Urothelium cell line (cell line): ENCODE measurements at places on chromosomes 4 and X.

DNA sequence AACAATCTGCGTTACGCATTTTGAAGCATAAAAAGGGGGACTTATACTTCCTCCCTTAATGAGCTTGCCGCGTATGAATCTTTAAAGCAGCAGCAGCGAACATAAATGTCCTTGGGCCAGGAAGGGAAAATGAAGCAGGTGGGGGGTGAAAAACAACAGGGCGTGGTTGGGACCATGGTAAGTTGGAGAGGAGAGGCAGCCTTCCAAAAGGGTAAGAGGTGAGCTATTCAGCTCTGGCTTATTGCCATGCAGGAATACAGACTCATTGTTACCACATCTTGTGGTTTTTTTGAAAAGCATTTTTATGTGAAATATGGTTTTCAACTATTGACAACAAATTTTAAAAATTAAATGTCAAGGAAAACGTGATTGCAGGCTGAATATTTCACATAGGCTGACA, 710.7 kb upstream of the FAM241A start:
- peak; percentile 57 for DNase-seq

DNA sequence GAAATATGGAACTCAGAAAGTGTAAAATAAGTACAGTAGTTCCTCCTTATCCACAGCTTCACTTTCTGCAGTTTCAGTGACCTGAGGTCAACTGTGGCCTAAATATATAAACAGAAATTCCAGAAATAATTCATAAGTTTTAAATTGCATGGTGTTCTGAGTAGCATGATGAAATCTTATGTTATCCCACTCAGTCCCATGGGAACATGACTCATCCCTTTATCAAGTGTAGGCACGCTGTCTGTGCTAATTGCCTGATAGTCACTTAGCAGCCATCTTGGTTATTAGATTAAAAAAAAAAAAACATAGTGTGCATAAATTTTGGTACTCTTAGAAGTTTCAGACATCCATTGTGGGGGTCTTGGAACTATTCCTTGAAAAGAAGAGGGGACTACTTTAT, 983.4 kb upstream of the ADGRL3 start:
- DNase-seq, result peak; percentile 6

- no peak for DNase-seq
Observed at GRCh38 chr4:163165217-163166017, 1.3 kb downstream of the NAF1 start.

GRCh38 chrX:63363788-63364187, 12.7 kb upstream of the SPIN4 start:
- DNase-seq, result no peak

- no peak for DNase-seq
Observed at GRCh38 chrX:135556055-135556454, 35.6 kb downstream of the INTS6L start.

- no peak for DNase-seq
Observed at GRCh38 chr4:140078366-140078765, 75.6 kb downstream of the MAML3 start.
